ENCODE measurements at places on chromosomes 13 and 19.
A peak's percentile ranks its signal among the peaks of the same experiment; 100 is the strongest.

DNA sequence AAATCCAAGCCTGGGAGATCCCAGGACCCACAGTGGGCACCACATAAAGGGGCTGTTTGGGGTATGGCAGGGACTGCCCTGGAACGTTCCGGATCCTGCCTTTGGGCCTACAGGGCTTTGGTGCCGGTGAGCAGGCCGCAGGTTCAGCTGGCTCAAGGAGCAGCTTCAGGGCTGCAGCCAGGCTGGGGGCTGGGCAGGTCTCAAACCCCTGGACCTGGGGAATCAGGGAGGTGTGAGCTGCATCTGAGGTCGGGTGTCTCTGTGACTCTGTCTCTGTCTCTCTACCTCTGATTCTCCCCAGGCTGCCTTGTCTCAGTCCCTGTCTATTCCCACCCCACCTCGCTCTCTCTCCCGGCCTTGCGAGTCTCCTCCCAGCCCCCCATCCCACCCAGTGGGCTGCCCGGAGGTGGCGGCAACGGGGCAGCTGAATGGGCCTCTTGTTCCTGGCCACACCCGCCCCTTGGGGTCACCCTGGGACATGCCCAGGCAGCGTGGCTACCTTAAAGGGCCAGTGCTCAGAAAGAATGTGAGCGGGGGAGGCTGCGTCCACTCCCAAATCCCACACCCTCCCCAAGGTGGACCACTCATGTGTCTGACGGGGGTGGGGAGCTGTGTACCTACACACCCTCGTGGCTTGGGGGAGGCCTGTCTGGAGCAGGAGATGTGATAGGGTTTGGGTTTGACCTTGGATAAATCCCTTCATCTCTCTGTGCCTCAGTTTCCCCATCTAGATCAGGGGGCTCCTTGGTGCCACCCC lies 31.1 kb downstream of the NFIC start:
- DNase-seq: no peak

GRCh38 chr19:2586196-2586595 lies 110.3 kb downstream of the GADD45B start:
- no peak for DNase-seq

DNA sequence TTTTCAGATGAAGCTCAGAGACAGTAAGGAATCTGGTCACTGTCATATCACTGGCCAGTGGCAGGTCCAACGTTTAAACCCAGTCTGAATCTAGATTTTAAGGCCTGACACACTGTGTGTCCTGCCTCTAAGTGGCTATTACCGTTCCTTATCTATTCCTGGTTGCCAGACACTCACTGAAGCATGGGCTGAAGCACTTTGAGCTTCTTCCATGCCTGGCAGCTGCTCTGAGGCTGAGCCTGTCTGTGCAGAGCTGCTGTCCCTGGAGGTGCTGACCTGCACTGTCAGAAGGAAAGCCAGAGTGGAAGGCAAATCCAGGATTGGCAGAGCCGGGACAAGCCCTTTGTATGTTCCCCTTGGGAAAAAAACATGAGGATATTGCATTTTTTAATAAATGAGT lies 109.2 kb upstream of the SLC7A1 start:
- DNase-seq: no peak

GRCh38 chr19:50695251-50696093 lies 24.1 kb downstream of the SHANK1 start:
- DNase-seq: no peak

DNA sequence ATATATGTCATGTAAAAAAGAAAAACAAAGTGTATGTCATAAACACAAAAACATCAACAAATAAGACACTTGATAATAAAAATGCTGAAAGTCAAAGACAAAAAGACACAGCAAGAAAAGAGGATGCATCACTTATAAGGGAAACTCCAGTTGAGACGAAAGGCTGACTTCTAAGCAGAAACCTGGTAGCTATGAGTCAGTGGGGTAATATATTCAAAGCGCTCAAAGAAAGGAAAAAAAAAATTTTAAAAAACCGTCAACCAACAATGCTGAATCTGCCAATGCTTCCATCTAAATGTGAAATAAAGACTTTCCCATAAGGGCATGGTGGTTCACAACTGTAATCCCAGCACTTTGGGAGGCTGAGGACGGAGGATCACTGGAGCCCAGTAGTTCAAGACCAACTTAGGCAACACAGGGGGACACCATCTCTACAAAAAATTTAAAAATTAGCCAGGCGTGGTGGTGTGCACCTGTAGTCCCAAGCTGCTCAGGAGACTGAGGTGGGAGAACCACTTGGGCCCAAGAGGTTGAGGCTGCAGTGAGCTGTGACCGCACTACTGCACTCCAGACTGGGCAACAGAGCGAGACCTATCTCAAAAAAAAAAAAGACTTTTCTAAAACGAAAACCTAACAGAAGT lies 24.0 kb downstream of the USP12 start:
- DNase-seq: no peak

DNA sequence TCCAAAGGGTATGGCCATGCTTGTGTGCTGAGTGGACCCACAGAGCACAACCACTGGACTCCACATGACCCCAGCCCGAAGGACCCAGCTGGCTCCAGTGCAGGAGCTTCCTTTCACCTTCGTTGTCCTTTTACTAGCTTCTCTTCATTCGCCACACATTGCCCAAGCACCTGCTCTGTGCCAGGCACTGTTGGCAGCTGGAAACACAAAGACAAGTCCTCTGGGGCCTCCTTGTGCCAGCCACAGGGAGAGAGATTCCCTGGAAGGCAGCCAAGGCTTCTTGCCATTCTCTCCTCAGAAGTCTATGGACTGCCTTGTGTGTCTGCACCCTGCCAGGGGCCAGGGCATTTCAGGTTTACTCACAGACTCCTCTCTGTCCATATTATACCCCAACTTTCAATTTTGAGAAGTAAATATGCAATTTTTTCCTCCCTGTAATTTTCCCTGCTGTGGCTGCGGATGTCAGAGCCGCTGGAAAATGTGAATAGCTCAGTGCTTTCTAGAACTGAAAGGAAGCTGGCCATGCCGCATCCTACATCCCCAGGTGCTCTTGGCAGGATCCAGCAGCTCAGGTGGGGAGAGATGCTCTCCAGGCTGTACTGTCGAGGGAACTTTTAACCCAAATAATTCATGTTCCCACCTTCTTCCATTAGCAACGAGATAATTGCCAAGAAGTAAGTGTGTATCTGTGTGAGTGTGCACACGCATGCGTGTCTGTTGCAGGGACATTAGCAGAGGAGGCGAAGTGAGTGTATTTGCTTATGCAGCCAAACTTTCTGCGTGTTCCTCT lies 57.2 kb downstream of the CHST8 start:
- no peak for DNase-seq

GRCh38 chr19:52140032-52140710 lies 433 bp upstream of the ZNF616 start:
- DNase-seq: no peak

DNA sequence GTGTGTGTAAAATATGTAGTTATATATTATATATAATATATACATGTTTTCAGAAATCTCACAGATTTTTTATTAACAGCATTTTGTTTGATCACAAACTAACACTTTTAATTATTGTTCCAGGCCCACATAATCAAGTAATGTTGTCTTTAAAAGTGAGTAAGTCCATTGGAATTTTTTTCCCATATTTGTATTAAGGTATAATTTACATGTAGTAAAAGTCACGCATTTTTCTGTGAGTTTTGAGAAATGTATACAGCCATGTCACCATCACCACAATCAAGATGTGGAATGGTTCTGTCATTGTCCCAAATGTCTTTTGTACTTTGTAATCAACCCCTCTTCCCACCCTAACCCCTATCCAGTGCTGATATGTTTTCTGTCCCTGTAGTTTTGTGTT lies 120.0 kb upstream of the RFC3 start:
- no peak for DNase-seq

GRCh38 chr13:52003541-52003940 lies 7.7 kb downstream of the ATP7B start:
- DNase-seq: no peak

GRCh38 chr19:43718627-43719377 lies 2.9 kb downstream of the IRGC start:
- DNase-seq: no peak

GRCh38 chr19:5494773-5495172 lies 39.6 kb downstream of the ZNRF4 start:
- DNase-seq: no peak

GRCh38 chr19:2680808-2681207 lies 21.7 kb downstream of the GNG7 start:
- DNase-seq: no peak

- DNase-seq: no peak
These were observed 17.4 kb downstream of the ELF1 start for GRCh38 chr13:41001695-41002094.

- no peak for DNase-seq
These were observed 206.6 kb upstream of the SLC10A2 start for GRCh38 chr13:103272770-103273169.

GRCh38 chr19:40277356-40278059 lies 7.6 kb downstream of the AKT2 start:
- no peak for DNase-seq

- DNase-seq: no peak
These were observed 85.8 kb downstream of the SLC10A2 start for GRCh38 chr13:102980331-102980982.

DNA sequence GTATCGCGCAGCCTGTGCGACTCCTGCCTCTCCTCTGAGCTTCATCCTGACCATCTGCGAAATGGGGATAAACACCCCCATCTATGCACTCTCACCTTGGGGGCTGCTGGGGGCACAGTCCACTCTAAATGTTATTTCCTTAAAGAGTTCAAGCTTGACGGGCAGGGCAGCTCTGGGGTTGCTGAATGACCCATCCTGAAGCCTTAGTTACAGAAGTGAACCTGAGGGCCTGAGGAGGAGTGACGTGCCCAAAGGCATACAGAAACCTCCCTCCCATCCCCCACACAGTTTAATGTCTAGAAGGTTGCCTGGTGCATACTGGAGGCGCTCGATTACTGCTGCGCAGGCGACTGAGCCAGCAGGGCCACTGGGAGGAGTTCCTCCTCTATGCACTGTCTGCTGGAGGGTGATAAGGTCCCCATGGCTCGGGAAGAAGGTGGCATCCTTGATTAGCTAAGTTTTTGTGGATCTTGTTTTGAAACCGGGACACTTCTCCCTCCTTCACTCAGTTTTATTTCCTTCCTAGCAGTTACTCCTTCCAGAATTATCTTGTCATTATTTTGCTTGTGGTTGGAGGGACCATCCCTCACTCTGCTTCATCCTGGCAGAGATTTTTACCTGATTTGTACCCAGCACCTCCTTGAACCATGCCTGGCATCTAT lies 572 bp upstream of the FKBP8 start:
- peak; percentile 72 for DNase-seq

DNA sequence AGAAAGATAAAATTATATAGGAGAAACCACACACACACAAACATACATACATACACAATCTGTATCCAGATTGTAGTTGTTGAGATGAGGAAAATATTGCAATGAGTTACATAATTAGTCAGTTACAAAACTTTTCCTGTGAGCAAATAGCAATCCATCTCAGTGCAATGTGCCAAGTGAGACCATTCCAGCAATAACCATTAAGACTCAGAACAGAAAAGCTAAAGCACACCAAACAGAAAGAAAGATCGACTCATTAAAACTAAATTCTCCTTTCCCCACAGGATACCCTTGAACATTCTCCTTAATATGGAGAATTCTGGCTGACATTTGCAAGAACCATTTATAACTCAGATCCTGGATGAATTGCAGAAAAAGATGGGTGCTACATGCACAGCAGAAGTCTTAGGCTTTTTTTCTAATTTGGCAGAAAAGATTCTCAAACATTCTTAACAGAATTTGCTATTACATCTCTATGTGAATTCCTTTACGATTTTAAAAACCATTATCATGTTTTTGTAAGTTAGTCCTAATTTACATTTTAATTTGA lies 1341.2 kb upstream of the SPRY2 start:
- DNase-seq: peak; percentile 43

GRCh38 chr13:75901501-75901900 lies 265.4 kb downstream of the LMO7 start:
- no peak for DNase-seq

GRCh38 chr13:35818633-35819067 lies 312.5 kb downstream of the DCLK1 start:
- peak; percentile 11 for DNase-seq

DNA sequence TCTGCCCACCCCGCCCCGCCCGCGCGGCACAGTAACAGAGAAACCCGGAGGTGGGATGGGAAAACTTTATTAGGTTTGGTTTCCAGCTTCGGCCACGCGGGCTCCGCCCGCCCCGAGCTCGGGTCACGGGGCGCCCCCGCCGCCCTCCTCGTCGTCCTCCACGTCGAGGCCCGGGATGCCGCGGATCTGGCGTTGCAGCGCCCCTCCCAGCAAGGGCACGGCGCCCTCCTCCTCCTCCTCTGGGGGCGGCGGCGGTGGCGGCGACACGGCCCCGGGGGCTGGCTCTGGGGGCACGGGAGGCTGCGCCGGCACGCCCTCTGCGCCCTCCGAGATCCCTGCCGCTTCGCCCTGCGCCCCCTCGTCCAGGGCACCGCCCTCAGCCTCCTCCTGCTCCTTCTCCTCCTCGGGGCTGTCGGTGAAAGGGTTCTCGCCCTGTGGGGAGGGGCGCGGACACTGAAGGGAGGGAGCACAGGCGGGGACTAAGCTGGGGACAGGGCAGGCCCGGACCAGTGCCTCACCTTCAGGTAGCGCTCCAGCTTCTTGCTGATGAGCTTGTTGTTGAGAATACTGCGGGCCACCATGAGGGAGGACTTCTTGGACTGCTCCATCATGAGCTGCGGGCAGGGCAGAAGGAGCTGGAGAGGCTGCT lies 536 bp upstream of the AKAP8 start:
- no peak for DNase-seq

DNA sequence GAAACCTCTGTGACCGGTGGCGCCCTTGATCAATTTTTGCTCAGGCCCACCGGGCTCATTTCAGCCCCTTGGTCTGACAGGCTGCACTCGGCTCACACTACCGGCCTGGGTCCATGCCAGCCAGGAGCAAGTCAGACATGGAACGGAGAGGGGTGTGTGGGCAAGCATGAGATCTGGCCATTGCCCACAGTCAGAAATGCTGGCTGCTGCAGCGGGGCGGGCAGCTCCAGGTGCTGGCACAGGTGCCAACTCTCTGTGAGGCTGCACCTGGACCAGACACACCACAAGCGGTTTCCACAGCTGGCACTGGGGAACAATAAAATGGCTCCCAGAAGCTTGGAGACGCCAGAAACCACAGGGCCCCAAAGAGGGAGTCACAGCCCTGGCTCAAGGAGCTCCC lies 43.6 kb upstream of the LPAR6 start:
- no peak for DNase-seq

DNA sequence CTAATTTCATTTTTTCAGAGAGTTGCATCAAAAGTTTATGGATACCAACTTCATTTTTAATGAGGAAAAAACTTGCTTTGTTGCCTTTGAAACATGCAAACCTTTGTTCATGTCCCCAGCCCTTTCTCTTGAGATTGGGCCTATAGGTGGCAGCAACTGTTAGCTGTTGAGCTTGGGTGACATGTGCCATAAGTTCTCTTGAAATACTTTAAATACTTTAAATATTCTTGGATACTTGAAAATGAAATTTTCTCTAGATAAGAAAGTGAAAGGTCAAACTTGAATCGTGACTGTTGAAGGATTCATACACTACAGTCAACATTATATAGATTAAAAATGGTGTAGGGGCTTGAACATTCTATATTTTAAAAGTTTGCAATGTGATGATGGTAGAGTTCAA lies 294.9 kb downstream of the NDFIP2 start:
- DNase-seq: peak; percentile 78

- DNase-seq: no peak
These were observed 143.3 kb upstream of the FREM2 start for GRCh38 chr13:38543561-38543960.

GRCh38 chr19:11995174-11995573 lies 30.3 kb downstream of the ZNF763 start:
- DNase-seq: no peak

All from AML-193 (cell line).